ENCODE measurements at places on chromosomes 3 and 15. TPM values are rescaled to one million over a fixed set of nuclear protein-coding genes. Genes with fewer than 3 reads are reported as not detected.
A peak's percentile ranks its signal among the peaks of the same experiment; 100 is the strongest.

GRCh38 chr3:100006570-100007271 is 107.6 kb downstream of the FILIP1L start:
- DNase-seq = no peak

Gene MUC4
- total RNA-seq = 0.31 TPM

DNA sequence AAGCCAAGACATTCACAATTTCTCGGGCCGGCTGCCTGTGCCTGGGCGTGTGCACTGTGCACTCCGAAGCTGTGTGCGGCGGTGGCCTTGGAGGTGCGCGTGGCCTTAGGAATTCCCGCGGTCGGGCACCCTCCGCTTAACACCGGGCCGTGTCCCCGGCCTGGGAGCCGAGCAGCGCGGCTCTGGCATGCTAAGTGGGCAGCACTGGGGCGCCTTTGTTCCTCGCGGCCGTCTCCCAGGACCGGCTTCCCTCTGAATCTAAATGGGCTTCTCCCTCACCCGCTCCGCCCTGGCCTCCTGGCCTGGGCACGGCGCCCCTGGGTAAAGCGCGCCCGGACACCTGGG is 498 bp upstream of the ARNT2 start:
- peak; percentile 61 for DNase-seq

DNA sequence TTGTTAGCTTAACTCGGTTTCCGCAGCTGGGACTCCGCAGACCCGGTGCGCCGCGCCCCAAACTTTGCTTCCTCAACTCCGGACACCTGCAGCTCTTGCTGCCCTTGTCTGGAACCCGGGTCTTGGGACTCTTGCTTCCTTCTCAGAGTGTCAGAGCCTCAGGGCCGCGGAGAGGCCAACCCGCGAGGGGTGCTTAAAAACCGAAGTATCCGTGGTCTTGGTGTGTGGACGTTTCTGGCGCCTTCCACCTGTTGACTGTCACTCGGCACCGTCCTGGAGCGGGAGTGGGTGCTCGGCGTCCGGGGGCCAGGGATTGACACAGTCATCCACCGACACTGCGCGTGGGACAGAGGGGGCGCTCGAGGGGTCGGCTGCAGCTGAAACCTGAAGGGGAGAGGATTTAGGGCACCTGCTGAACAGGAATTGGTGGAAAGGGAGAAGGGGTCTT is 386 bp downstream of the SQOR start:
- DNase-seq = peak; percentile 75

All from sciatic nerve (tissue), 2 donors.